ENCODE measurements at places on chromosomes 4 and X. TPM values are rescaled to one million over a fixed set of nuclear protein-coding genes. Genes with fewer than 3 reads are reported as not detected.

MAGEC1 gene
- total RNA-seq: not detected

GRCh38 chr4:149293046-149293649, 522.5 kb downstream of the IQCM start:
- DNase-seq: no peak

- DNase-seq: no peak
Observed at GRCh38 chrX:97326456-97326855, 442.7 kb downstream of the RPA4 start.

- no peak for DNase-seq
Observed at GRCh38 chr4:152033621-152034020, 272.8 kb upstream of the GATB start.

SEPTIN6 gene
- 5.6 TPM for total RNA-seq

DNA sequence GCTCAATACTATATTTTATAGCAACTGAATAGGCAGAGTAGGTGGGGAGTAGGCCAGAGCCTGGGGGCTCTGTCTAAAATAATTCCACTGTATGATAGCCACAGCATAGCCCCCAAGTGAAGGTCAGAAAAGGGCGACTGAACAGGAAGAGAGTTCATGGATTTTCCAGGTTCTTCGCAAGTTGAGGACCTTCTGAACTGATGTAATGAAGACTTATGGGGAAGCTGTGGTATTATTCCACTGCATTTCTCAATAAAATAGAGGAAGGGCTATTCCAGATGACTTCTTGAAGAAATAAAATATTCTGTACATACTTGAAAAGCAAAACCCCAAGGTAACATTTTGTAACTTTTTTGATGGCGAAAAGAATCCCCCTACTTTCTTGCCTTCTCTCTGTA, 231.4 kb upstream of the GPC4 start:
- no peak for DNase-seq

- DNase-seq: no peak
Observed at GRCh38 chr4:182971702-182972101, 54.5 kb upstream of the DCTD start.

- no peak for DNase-seq
Observed at GRCh38 chr4:176262243-176262642, 6.8 kb downstream of the ASB5 start.

GRCh38 chrX:82141942-82142341, 940.0 kb downstream of the SH3BGRL start:
- no peak for DNase-seq

- peak; percentile 59 for DNase-seq
Observed at GRCh38 chr4:13174001-13174400, 310.1 kb downstream of the RAB28 start.

SLC25A31 gene
- total RNA-seq: not detected

- DNase-seq: no peak
Observed at GRCh38 chr4:3077796-3078195, 3.3 kb downstream of the HTT start.

PWWP3B gene
- 15.5 TPM for total RNA-seq

PNMA6F gene
- total RNA-seq: not detected

PAGE1 gene
- total RNA-seq: not detected

DNA sequence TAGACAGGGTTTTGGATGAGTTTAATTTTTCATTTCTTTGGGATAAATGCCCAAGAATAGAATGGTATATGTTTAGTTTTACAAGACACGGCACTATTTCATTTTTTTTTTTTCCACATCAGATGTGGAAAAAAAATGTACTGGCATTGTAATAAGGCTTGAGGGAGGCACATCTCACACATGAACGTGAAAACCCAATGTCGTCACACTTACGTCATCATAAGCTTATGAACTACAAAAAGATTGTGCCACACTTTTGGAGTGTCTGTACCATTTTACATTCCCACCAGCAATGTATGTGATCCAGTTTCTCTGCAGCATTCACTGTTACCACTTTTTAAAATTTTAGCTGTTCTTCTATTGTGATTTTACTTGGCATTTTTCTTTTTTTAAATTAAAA, 74.2 kb downstream of the TAF1 start:
- DNase-seq: no peak

BTK gene
- 1.3 TPM for total RNA-seq

GRCh38 chr4:136743238-136743637, 789.1 kb downstream of the PCDH18 start:
- no peak for DNase-seq

DNA sequence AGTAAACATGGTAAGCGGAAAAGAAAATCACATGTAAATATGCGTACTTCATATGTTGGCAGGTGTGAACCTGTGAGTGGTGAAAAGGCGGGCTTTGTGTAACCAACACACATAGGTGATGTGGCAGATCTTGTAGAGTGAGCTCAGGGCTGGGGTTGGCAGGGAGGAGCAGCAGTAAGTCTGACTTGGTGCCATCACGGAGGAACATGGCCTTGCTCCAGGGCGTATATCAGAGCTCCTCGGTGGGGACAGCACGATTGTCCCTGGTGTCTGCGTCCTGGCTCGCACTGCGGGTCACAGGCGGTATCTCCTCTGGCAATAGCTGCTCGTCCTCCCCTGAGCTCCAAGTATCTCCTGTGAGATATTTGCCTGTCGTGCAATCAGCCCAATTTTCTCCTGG, 733.6 kb downstream of the TRIML1 start:
- DNase-seq: no peak

DNA sequence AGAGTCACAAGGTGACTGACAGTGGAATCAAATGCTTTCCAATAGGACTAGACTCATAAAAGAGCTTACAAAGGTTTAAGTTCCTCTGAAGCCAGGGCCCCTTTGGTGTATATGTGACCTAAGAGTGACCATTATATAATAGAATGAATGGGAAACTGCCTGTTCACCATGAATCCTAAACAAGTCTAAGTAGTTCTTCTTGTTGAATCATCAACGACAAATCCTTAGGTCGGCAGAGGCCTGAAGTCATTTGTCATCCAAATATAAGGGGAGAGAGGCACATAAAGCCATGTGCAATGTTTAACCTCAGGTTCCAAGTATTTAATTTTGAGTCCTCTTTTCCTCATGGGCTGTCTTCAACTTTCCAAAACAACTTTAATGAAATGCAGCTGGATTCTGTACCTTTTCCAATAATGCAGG, 122.4 kb downstream of the RASL11B start:
- DNase-seq: no peak

GRCh38 chrX:38095971-38096529, 89.7 kb downstream of the SYTL5 start:
- no peak for DNase-seq

ARHGAP36 gene
- total RNA-seq: not detected

AR gene
- total RNA-seq: 18.4 TPM

- DNase-seq: peak; percentile 38
Observed at GRCh38 chrX:48573690-48574269, 504 bp upstream of the RBM3 start.

DNA sequence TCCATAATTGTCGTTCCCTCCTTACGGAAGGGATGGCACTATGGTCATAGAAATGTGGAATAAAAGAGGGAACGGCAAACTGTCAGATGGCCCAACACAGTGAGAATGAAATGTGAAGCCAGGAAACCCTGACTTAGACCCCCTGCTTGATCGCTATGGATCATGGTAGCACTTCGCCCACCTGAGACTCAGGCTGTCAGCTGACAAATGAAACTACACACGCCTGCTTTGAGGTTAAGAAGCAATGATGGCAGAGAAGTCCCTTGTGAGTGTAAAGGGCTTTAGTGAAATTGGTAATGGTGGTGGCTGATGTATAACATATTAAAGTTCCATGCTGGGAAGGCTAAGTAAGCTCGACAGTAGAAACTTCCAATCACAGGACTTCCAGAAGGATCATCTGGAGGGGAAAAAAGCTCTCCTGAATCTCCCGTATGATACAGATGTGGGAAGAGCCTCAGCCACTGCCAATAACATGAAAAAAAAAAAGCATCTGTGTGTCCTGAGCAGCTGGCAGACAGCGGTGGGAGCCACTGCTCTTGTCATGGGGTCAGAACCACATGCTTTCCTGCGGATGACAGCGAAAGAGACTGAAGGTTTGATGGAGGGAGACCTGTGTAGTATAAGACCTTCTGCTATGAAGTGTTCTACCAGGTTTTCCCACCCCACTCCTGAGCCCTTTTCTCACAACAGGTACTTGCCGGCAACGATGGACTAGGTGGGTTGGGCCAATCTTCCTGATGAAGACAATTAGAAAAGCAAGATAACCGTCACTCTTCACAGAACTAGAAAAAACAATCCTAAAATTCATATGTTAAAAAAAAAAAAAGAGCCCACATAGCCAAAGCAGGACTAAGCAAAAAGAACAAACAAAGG, 107.6 kb downstream of the AFAP1 start:
- DNase-seq: no peak

GRCh38 chr4:126800575-126801141, 832.1 kb upstream of the INTU start:
- DNase-seq: no peak

DNA sequence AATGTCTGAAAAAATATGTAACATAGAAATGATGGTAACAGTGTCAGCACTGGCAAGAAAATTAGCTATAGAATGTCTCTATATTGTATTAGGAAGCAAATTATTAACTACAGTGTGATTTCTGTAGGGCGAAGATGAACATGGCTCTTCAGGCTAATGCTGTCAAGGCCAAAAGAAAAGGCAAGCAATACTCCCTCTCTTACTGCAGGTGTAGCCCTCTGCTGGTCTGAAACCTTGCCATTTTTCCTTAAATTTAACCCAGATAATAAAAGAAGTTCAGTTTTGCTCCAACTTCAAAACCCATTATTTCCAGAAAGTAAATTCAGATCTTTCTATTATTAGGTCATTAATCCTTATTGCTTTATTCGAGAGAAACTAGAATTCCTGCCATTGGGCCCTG, 215.9 kb downstream of the LRBA start:
- no peak for DNase-seq

DNA sequence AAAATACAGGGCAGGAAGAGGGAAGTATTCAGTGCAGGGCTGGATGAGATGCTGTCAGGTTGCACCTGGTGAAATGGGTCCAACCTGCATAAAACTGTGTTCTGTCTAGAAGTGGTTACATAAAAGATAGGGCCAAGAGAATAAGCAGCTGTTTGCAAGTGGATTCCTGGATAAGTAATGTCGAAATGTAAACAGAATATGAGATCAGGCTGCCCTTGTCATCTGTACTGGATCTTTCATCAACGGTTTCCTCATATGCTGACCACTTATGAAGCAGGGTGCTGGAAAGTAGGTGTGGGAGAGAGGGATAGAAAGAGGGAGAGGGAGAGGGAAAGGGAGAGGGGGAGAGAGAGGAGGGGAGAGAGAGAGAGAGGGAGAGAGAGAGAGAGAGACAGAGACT, 349.8 kb upstream of the CPEB2 start:
- DNase-seq: no peak

- no peak for DNase-seq
Observed at GRCh38 chr4:76380561-76380960, 40.4 kb downstream of the CCDC158 start.

- DNase-seq: no peak
Observed at GRCh38 chrX:14504960-14505538, 24.3 kb upstream of the GLRA2 start.

STOX2 gene
- total RNA-seq: 12.2 TPM

GRCh38 chr4:172927096-172927814, 241.4 kb upstream of the GALNT7 start:
- DNase-seq: no peak

IL2RG gene
- total RNA-seq: 0.99 TPM

MAGEA12 gene
- total RNA-seq: not detected

DNA sequence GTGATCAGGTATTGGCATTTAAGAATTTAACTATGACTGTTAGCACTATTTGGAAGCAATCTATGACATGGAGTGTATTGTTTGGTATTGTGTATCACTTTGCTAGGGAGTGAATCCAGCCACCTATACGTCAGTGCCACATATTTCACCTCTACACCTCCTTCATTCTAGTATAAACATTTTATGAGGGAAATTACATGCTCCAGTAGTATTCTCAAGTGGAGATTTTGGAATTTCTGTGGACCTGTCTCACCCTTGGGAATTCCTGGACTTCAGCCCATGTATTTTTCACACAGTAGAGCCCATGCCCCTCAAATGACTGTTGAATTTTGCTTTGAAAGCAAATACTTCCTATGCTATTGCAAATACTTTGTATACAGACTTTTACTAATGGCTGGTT, 11.3 kb downstream of the BST1 start:
- no peak for DNase-seq

DNA sequence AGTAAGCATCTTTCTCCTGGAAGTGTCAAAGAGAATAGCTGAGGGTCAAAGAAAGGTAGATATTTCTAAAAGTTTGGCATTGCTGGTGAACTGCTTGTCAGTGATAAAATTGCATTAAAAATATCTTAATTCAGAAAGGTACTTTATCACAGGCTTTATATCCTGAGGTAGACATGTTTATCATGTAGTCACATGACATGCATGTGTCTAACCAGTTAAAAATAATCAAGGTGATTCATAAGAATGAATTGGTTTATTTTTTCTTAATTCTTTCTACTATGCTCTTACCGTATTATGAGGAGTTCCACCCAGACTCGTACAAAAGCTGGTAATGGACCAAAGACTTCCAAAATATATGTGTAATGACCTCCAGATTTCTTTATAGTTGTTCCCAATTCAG, 6.1 kb downstream of the SLC7A11 start:
- no peak for DNase-seq

DNA sequence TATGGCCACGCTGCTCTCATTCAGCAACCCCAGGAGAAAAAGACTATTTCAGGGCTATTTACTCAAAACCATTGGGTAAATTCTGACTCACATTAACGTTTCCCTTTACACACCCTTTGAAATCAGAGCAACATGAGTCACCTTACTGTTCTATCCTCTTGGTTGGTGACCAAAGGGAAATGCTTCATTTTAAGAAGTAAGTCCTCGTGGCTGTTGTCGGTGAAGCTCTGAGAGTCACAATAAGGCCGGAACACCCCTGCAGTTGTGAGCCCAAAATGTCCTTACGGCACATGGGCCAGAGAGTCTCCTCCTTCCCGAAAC, 56.3 kb upstream of the SPRY1 start:
- DNase-seq: no peak

LRIT3 gene
- total RNA-seq: not detected

- DNase-seq: no peak
Observed at GRCh38 chr4:152304220-152304619, 231.7 kb downstream of the FBXW7 start.

GRCh38 chr4:172947594-172947993, 221.0 kb upstream of the GALNT7 start:
- no peak for DNase-seq

HTR2C gene
- total RNA-seq: not detected

QDPR gene
- 50.2 TPM for total RNA-seq

DNA sequence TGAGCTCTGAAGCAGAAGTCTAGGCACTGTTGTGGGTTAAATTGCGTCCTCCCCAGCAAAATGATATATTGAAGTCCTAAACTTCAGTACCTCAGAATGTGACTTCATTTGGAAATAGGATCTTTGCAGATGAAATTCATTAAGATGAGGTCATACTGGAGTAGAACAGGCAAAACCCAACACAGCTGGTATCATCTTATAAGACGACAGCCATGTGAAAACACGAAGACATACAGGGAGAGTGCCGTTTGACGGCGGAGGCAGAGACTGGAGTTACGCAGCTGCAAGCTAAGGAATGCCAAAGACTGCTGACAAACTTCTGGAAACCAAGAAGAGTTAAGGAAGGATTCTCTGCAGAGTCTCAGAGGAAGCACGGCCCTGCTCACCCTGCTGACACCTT, 241.5 kb downstream of the MAML3 start:
- no peak for DNase-seq

FRMD7 gene
- total RNA-seq: 0.14 TPM

HTN1 gene
- not detected for total RNA-seq

Data from left ventricle myocardium inferior (tissue), 1 donor.